DMS 273 treated with DMSO at 0.1 percent for 48 hours (cell line): ENCODE measurements at places on chromosomes 1 and 21.

GRCh38 chr1:225514671-225515081, 86.8 kb upstream of the LBR start:
- no peak for DNase-seq

DNA sequence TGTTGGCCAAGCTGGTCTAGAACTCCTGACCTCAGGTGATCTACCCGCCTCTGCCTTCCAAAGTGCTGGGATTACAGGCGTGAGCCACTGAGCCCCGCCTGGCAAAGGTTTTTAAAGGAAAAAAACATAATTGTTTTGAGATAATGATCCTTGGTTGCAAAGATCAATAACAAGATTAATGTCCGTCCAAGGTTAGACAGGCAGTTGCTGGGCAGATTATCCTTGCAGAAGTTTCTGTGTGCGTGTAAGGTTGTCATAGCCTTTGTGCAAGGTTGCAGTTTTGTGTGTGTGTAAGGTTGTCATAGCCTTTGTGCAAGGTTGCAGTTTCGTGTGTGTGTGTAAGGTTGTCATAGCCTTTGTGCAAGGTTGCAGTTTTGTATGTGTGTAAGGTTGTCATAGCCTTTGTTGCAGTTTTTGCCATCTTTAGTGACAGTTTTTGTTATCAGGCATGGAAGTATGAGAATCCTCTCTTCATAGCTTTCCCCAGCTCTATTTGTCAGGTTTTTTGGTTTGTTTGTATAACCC, 3.6 kb downstream of the YBEY start:
- DNase-seq, result no peak

- no peak for DNase-seq
Measured at GRCh38 chr1:221783437-221783836, 41.5 kb upstream of the DUSP10 start.

DNA sequence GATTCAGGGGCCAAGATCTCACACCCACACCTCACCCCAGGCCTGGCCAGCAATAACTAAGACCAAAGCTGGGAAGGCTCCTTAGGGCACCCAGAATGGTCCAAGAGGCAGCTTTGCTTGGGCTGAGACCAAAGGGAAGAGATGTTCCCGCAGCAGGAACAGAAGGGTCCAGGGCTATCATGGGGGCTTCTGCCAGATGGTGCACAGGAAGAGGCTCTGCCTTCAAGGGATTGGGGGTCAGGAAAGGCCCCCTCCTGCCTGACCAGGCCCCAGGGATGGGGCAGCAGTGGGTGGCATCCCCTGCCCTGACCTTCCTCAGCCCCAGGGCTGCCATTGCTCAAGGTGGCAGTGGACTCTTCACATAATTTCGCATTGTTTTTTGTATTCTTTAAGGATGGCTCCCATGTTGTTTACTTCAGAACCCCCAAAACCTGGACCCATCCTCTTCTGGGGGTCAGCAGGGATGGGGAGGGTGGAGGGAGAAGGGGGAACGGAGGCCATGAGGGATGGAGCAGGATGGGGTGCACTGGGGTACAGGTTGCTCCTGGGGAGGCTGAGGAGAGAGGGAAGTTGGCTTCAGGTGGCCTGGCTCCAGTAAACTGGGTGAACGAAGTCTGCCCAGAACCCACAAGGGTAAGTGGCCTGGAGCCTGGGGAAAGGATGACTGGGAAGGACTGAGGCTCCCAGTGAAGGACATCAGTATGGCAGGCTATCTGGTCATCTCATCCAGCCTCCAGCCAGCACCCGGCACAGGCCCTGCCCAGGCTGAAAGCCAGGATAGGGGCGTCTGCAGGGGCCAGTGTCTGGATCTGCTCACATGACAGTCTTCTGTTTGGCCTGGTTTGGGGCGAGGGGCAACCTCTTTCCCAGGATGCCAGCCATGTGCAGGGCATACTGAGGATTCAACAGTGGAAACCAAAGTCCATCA, 2.6 kb upstream of the NADK start:
- DNase-seq, result no peak

DNA sequence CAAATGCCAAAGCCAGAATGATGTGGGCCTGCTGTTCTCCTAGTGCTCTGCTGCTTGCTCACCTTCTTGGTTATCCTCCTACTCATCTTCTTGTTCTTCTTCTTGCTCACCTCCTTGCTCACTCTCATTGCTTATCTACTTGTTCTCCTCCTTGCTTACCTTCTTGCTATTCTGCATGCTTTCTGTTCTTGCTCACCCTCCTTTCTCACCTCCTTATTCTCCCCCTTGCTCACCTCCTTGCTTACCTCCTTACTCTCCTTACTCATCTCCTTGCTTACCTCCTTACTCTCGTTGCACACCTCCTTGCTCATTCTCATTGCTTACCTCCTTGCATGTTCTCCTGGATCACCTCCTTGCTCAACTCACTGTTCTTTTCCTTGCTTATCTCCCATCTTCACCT, at the start of gene OR14I1:
Gene OR14I1, minus strand, starts transcription at position 53 of the 400 bp plus-strand sequence.
- DNase-seq, result no peak

DNA sequence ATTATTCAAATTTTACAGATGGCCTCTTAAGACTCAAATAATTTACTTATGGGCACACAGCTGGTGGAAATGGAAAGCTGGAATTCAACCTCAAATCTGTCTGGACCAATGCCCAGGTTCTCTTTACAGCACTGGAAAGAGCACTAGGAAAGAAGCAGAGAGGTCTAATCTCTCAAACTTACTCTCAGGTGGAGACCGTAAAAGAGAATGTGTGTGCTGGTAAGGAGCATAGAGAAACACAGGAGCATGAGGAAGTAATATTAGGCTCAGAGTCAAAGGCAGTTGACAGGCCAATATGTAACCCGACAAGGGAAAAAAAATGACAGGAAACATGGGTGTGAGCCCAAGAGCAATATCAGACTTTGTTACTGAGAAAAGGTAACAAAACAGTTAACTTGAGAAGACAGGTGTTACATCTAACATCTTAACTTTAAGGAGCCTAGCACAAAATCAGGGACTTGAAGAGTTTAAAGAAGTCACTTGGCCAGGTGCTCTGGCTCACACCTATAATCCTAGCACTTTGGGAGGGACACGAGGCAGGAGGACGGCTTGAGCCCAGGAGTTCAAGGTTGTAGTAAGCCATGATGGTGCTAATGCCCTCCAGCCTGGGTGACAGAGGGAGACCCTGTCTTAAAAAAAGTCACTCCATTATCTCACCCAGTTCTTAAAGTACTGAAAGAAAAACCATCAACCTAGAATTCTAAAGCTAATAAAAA, 20.7 kb downstream of the PPP1R15B start:
- DNase-seq, result peak; percentile 24

GRCh38 chr1:198125995-198126735, 30.6 kb upstream of the NEK7 start:
- DNase-seq, result no peak

GRCh38 chr21:41610042-41610839, 102.3 kb upstream of the TMPRSS2 start:
- no peak for DNase-seq

- DNase-seq, result no peak
Measured at GRCh38 chr1:182206626-182207239, 145.2 kb upstream of the ZNF648 start.

- DNase-seq, result no peak
Measured at GRCh38 chr1:86201311-86201710, 44.7 kb upstream of the COL24A1 start.

GRCh38 chr1:62092110-62092509, 102.5 kb upstream of the L1TD1 start:
- DNase-seq, result no peak

GRCh38 chr21:29638761-29639327, 301.0 kb downstream of the GRIK1 start:
- no peak for DNase-seq

GRCh38 chr1:7988576-7988975, 27.1 kb downstream of the PARK7 start:
- DNase-seq, result no peak

DNA sequence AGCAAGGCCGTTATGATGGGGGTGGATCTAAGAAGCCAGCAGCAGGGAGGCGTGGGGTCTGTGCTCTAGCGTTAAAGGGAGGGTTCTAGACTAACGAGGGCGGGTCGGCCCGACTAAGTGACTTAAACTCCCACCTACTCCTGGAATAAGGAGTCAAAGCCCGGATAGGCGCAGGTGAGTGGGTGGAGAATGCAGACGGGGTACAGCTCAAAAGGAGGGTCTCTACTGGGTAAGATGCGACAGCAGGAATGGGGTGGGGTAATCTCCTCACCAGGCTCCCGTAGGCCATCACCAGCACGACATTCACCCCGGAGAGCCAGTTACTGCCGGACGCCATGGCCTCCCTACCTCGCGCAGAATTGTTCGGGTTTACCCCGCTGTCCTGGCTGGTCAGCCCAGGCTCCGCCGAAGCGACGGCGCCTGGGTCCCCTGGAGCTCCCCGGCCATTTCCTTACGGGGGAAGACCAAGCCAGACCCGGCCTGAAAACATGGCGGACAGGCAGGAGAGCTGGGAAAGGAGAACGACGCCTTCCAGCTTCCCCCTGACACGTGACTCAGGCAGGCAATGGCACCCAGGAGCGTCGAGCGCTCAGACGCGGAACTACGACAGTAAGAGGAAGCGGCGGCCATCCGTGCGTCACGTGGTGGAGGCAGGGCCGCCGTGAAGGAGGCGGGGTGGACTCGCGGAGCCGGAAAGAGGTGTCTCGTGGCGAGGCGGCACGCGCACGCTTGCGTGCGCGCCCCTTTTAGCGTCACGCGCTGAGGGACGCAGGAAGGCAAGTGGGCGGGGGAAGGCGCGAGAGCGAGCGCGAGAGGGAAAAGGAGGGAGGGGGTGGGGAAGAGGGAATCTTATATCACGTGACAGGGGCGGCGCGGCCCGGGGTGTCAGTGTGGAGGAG, at the start of gene UBAP2L:
Gene UBAP2L, plus strand, starts transcription at position 885 of the 899 bp plus-strand sequence. CDS start 4,169 bp downstream, outside the sequence.
- DNase-seq, result peak; percentile 97

- DNase-seq, result peak; percentile 58
Measured at GRCh38 chr1:154750681-154751665, 119.1 kb downstream of the KCNN3 start.

- no peak for DNase-seq
Measured at GRCh38 chr21:33657124-33657820, 15.0 kb downstream of the ITSN1 start.

DNA sequence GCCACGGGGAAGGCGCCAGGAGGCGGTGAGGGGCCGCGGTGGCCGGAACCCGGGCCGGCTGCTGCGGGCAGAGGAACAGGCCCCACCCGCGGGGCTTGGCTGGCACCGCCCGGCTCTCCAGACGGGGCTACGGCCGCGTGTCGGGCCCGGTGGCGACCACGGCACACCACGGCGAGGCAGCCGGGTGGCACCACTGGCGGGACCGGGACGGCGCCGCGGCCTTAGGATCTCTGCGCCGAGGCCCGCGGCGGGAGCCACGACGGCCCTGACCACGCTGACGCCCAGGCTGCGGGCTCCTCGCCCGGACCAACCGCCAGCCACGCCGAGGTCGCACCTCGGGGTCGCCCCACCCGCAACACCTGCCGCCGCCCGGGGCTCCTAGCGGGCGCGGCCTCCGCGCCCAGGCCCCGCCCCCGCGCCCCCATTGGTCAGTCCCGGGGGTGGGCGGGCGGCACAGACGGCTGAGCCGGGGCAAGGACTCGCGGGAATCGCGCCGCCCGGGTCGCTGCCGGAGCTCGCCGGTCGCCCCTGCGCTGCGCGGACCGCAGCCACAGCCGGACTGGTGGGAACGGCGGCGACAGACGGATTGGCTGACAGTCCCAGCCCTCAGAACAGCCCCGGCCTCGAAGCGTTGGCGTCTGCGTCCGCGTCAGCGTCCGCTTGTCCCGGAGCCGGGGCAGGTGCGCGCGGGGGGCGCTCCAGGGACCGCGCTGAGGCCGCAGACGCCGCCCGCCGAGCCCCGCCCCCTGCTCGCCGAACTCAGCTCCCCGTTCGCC, at the start of gene BMP8A:
Gene BMP8A, plus strand, starts transcription at position 491 of the 776 bp plus-strand sequence. CDS start 356 bp downstream, outside the sequence.
- DNase-seq, result peak; percentile 98

- DNase-seq, result no peak
Measured at GRCh38 chr1:229431284-229432115, 2.4 kb downstream of the ACTA1 start.

GRCh38 chr1:11563560-11564069, 84.7 kb downstream of the DISP3 start:
- peak; percentile 38 for DNase-seq

DNA sequence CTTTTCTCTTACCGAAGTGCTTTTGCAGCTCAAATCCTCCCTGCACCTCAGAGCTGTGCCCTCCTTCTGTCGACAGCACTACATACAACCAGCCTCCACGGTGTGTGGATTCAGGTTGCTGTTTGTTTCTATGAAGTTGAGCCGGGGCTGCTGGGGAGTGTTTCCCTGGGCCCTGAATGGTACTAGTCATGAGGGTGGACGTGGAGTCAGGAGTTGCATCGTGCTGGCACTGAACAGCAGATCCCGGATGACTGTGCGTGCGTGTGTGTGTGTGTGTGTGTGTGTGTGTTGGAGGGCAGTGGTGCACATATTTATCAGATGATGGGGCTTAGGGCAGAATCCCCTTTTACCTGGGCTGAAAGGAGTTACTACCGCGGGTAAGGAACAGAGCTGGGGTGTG, 47.0 kb downstream of the ACTL8 start:
- DNase-seq, result no peak

DNA sequence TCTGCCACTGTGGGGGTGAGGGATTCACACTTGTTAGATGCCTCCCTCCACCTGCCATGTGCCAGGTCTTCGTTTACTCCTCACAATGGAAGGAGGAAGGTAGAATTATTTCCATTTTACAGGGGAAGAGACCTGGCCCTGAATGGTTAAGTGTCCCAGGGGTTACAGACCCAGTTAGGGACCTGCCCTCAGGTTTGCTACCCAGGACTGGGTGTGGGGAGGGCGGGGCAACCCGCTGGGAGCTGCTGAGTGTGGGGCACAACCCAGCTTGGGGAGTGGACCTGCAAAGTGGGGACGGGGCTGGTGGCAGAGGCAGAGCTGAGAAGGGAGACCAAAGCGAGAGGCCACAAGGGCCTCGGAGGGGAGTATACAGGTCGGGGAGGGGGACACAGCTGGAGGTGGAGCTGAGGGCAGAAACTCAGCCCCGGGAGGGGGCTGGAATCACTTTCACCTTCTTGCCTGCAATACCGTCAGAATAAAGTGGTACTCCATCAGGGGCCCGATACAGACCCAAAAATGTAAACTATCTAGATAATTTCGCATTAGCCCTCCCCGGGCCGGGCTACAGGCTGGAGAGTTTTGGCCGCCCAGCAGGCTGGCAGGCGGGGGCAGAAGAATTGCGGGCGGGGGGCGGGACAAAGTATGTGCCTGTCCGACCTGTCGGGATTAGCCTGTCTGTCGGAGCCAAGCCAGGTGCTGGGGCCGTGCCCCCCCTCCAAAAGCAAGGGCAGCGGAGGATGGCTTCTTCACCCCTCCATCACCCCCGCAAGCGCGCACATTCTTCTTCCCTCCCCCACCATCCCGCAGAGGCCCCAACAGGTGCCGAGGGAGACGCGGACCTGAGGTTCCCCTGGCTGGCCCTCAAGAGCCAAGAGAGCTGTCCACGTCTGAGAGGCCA, 1.4 kb downstream of the RSPO1 start:
- DNase-seq, result no peak
